ENCODE measurements at places on chromosomes 16 and 17. TPM values are rescaled to one million over a fixed set of nuclear protein-coding genes. Genes with fewer than 3 reads are reported as not detected.

- peak; percentile 53 for DNase-seq
These were observed 210.0 kb upstream of the GSE1 start for GRCh38 chr16:85402910-85403692.

- DNase-seq: no peak
These were observed 46.4 kb upstream of the PIK3R6 start for GRCh38 chr17:8913879-8914278.

DNA sequence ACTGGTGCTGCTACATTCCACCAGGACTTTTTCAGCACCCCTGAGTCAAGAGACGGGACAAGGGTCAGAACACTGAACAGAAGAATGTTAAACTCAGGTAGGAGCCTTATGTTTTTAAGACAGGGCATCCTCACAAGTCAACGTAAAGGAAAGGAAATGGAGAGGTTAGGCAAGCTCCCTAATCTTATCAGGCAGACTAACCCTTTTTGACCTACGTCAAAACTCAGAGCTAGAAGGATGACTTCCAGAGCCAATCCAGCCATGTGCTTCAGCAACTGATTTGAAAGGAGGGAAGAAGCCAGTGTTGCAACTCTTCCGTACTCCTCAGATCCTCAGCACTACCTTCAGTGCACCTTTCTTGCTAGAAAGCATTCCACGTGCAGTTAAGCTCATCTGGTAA lies 46.8 kb downstream of the REXO5 start:
- no peak for DNase-seq

DNA sequence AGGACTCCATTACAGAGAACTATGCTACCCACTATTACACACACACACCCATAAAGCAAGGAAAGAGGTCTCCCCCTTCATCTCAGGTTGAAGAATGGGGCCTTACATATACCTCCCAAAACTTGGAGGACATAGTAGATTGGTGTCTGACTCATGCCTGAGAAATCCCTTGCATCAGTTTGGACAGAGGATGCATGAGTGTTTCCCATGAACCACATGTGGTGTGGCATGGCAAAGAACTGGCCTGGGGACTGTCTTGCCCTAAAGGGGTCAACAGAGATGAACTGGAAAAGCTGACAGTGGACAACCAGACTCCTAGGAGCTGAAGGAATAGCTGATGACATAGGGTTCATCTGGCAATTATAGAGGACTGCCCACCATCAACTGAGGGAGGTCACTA lies 54.0 kb downstream of the DYNLRB2 start:
- no peak for DNase-seq

- no peak for DNase-seq
These were observed 16.0 kb upstream of the PABPN1L start for GRCh38 chr16:88882358-88883030.

GRCh38 chr16:56825826-56826225 lies 39.2 kb upstream of the SLC12A3 start:
- no peak for DNase-seq

DNA sequence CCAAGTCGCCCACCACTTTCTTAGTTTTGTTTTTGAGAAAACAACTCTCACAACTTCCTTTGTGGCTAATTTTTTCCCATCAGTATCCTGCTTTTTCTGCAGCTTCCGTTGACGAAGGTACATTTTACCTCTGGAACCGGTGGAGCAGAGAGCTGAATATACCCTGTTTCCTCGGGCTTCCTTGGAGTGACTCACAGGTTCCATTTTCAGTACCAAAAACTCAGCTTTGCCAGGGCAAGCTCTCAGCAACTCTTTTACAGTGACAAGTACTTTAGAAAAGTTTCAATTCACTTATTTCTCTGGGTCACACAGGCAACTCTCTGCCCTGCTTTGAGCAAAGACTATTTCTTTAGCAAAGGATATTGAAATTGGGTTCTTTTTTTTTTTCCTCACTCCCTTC lies 318.9 kb downstream of the SNX29 start:
- DNase-seq: no peak

DNA sequence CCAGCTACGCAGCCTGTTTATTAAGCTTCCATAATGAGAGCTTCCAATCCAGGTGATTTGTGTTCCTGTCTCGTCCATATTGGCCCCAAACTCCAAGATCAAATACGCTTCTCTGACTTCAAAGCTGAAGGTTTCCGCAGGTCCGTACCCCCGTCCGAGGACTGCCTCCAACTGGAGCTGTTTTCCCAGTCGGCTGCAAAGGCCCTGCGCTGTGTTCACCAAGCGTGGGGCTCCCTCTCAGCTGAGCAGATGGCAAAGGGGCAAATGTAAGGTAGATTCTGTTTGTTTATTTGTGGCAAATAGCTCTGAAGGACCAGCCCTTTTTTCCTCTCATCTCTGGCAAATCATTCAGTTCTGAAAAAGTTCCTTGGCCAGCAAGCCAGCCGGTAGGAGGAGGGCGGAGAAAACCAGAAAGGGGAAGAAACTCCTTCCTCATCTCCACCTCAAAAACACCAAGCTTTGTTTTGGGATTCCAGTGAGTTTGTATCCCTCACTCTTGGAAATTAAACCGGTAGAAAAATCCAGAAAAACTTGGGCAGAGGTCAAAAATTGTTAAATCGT lies 35.2 kb downstream of the NXN start:
- DNase-seq: no peak

GRCh38 chr17:40092581-40092980 lies 7.8 kb downstream of the NR1D1 start:
- DNase-seq: no peak

- no peak for DNase-seq
These were observed 792 bp downstream of the SECTM1 start for GRCh38 chr17:82332669-82333278.

GRCh38 chr16:66254751-66255150 lies 111.7 kb upstream of the CDH5 start:
- no peak for DNase-seq

DNA sequence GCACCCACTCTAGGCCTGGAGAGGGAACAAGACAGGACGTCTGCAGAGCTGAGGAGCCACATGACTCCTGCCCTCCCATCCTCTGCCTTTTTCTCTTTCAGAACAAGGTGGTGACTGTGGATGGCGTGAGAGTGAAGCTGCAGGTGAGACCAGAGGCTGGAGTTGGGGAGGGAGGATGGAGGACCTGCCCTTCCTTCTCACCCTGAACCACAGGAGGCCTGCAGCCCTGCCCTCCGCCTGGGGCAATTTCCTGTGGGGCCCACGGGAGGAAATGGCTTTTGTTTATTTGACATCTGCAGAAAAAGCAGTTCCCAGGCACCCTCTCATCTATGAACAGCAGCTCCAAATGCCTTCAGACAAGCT lies 5.1 kb downstream of the RAB37 start:
- DNase-seq: no peak

- DNase-seq: peak; percentile 100
These were observed 1.9 kb upstream of the PER1 start for GRCh38 chr17:8153957-8154607.

DNA sequence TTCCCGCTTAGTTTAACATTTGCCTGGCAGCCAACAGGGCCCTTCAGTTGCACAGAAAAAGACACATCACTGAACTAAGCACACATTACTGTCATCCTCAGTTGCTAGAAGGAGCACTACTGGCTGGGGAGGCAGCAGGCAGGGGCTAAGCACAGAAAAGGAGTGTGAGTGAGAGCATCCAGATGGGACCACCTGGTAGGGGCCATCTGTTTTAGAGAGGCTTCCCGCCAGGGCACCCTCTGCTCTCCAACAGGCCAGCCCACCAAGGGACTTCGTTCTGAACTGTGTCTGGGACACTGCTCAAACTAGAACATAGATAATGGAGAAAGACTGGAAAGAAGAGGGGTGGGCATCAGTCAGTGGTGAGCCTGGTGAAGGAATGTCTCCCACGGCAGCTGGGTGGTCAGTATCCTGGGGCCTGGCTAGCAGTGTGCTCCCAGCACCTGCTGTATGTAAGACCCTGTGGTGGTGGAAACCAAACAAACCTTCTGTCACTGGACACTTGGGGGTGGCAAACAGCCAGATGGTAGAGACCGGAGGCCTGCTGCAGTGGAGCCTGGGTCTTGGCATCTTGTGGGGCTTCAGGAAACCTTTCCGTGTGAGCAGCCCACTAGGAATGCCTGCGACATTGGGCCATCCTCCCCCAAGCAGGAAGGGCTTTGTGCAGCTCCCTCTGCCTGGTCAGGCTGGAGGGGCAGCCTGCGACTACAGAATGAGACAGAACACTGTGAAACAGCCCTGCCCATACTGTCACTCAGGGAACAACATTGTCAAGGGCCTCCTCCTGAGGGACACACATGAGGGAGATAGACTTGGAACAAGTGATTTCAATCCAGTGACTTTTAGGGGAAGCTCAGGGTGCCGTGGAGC lies 12.8 kb upstream of the RANGRF start:
- no peak for DNase-seq

- no peak for DNase-seq
These were observed 126.0 kb downstream of the ABCC12 start for GRCh38 chr16:48029768-48030167.

DNA sequence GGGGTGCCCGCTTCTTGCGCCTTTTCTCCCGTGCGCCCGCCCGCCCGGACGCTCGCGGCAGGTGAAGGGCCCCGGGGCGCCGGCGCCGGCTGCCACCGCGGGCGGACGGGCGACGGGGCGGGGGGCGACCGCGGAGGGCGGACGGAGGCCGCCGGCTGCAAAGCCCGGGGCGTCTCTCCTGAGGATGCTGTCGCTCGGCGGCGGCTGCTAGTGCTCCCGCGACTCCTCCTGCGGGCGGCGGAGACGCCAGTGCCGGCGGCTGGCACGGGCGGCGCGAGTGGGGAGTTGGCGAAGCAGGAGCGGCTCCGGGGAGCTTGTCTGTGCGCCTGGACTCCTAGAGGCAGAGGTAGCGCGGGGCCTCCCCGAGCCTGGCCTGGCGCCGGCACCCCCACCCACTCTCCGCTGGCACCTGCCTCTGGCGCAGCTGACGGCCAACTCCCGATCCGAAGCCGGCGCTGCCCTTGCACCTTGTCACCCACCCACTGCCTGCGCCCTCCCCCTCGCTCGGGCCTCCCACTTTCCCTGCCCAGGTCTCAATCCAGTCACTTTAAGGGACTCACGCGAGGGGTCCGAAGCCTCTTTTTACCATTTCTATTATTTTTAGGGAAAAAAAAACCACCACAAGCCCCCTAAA lies at the start of gene FAM20A:
TSS of gene FAM20A (minus strand) at position 437 of the 634 bp plus-strand sequence. CDS start 701 bp downstream, outside the sequence.
- DNase-seq: peak; percentile 73

The DNAI2 gene
- not detected for total RNA-seq

The SDK2 gene
- 2.6 TPM for total RNA-seq

The DOC2A gene
- not detected for total RNA-seq

The GSDMA gene
- total RNA-seq: 114 TPM
